ENCODE measurements at places on chromosomes 6 and 20. TPM values are rescaled to one million over a fixed set of nuclear protein-coding genes. Genes with fewer than 3 reads are reported as not detected.

DNA sequence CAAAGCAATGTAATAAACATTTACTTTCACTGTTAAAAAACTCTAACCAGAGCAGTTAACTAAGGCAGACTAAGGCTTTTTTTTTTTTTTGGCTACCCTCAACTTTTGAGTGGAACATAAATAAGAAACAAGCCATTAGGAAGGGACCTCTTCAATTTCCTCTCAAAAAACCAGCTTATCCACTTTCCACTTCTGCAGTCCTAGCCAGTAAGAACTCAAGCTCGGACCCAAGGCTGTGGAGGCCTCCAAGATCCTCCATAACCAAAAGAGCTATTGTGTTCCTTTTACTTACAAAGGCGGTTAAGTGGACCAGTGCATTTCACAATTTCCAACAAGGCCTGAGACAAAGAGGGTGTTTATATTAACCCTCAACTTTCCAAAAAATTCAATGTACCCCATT is 5.3 kb downstream of the KCNK5 start:
- no peak for ATAC-seq

GRCh38 chr6:49233483-49233882 is 229.6 kb downstream of the MMUT start:
- ATAC-seq = no peak

GRCh38 chr6:143882401-143882930 is 18.2 kb downstream of the ZC2HC1B start:
- ATAC-seq = no peak

SLC32A1 gene
- total RNA-seq = not detected

GRCh38 chr6:11248974-11249761 is 16.7 kb upstream of the NEDD9 start:
- ATAC-seq = no peak

DNA sequence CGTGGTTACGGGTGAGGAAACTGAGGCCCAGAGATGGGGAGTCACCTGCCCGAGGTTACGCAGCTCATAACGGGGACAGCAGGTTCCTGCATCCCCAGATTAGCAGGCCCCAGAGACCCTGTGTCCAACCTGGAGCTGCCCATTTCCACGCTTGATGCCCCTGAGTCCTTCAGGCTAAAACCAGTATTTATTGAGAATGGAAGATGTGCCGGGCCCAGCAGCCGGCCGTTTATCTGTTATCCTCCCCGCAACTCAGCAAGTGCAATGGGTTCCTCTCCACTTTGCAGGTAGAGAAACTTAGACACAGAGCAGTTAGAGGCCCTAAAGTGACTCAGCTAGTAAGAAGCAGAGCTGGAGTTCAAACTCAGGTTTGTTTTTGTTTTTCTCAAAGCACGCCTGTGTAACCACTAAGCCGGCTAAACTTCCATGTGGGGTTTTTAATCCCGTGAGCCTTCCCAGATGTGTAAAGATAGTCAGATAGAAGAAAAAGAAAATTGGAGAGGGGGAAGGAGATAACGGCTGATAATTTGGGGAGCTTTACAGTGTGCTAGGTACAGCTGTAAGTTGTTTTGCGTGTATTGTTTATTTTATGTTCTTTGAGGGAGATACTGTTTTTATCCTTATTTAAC is 775 bp downstream of the PFDN4 start:
- peak; percentile 42 for ATAC-seq

DNA sequence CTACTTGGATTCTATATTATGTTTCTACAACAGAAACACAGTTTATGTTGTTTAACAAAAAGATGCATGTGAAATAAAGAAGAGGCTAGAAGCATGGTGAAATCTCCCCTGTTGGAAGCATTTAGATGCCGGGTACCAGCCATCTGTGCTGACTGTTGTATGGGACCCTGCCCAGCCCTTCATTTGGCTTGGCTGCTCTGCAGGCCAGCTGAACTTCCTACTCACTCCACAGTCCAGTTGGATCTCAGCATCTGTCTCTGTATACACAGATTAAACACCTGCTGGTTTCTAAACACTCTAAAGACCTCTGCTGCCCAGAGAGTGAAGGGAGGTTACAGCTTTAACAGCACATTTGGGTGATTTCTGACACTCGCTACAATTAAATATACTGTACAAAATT is 228.3 kb downstream of the SLC35F1 start:
- no peak for ATAC-seq
